ENCODE measurements at places on chromosomes 1 and 21. TPM values are rescaled to one million over a fixed set of nuclear protein-coding genes. Genes with fewer than 3 reads are reported as not detected.

Gene MAP3K21
- total RNA-seq = 12.1 TPM

Gene PROX1
- 0.14 TPM for total RNA-seq

Gene TNNT2
- total RNA-seq = not detected

Gene BGLAP
- not detected for total RNA-seq

Gene ZNF669
- 4.8 TPM for total RNA-seq

Gene MRTO4
- 70.7 TPM for total RNA-seq
